ENCODE measurements at places on chromosomes 16 and 17.
A peak's percentile ranks its signal among the peaks of the same experiment; 100 is the strongest.

GRCh38 chr17:54455251-54455868, 445.3 kb upstream of the TOM1L1 start:
- no peak for DNase-seq

GRCh38 chr17:4947411-4948165, 742 bp downstream of the PFN1 start:
- DNase-seq, result peak; percentile 92

DNA sequence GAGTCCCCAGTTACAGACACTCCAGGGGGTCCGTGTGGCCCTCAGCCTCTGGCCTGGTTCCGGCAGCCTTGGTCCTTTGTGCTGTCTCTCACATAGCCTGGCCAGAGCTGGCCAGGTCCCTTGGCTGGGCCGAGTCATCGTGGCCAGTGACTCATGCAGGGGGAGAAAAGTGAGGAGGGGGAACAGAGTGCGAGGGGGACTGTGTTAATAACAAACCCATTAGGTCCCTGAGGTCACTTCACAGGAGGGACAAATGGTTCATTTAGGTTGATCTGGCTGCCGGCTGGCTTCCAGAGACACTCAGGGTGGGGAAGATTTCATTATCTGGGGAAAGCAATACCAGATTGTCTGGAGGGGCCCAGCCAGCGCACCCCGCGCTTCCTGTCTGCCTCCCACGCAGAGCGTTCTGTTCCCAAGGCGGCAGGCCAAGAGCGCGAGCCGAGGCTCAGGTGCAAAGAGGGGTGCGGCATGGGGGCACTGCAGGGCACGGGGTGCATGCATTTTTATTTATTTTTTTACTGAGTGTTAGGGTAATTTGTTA, 223.1 kb downstream of the SEC14L1 start:
- DNase-seq, result no peak

DNA sequence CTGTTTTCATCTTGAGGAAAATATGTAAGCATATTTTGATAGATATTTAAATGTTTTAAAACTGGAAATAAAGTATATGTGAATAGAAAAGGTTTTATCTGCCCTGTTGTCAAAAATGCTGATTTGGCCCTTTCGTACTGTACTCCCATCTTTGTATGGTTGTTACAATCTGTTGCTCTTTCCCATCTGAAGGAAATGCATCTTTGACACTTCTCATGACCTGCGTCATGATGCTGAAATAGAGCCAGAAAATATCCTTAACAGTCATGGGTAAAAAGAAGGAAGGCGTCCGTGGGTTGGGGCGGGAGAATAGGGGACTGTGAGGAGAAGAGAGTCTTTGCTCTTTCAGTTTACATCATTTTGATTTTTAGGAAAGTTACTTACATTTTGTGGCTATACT, 327.7 kb downstream of the BCAS3 start:
- no peak for DNase-seq

DNA sequence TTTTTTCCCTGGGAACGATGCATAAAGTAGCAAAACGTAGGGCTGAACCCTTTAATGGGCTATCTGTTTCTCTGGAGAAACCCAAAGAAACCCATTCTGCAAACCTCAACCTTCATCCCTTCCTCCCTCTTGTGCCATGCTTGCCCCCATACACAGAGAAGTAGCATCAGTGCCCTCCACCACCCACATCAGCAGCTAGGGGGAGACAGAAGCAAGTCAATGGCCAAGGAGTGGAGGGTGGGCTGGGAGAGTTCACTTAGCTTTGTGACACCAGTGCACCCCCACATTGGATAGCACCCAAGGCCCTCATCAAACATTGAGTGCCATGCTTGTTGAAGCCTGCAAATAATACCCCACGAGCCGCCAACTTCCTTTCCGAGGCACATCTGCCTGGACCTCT, 282.4 kb downstream of the ABCC12 start:
- DNase-seq, result peak; percentile 9

GRCh38 chr16:2720064-2720457, at the start of gene PRSS27:
TSS of gene PRSS27 (minus strand) at chr16:2720224. CDS start at chr16:2720160, 64 bp downstream.
- no peak for DNase-seq

- DNase-seq, result no peak
These were observed 57.2 kb downstream of the TBC1D16 start for GRCh38 chr17:79978548-79978855.
